ENCODE measurements at places on chromosomes 3 and 15. TPM values are rescaled to one million over a fixed set of nuclear protein-coding genes. Genes with fewer than 3 reads are reported as not detected.

Gene TTC21A
- total RNA-seq = 14.1 TPM

DNA sequence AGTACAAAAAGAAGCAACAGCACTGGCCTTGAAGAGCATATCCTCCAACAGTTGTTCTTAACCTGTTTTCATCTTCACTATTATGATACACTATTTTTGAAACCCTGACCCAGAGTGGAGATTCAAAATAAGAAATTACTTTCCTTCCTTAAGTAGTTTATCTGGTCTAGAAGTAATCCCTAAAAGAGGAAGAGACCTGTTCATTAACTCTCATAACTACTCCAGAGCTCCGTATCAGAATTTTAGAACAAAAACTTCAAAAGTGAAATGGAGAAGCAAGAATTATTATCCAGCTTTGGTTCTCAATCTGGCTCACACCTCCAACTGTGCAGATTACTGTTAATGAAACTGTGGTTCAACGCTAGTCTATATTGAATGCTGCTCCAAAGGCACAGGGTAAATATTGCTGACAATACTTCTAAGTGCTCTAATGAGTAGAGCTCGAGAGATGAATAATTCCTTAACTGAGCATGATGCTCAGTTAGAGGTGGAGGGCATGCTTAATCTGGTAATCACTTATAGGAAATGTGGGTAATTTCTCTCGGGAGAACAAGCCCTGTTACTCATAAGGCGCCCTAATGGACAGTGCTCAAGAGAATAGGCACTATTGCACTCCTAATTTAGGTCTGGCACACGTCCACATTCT is 5.2 kb downstream of the LCMT2 start:
- no peaks in the 10 kb centered on the region for H3K27me3 ChIP-seq
- no peak overlapping the region for H3K27ac ChIP-seq
- no peak overlapping the region for H3K4me3 ChIP-seq
- H3K4me1 ChIP-seq = peaks cover 11% of the 10 kb centered on the region

DNA sequence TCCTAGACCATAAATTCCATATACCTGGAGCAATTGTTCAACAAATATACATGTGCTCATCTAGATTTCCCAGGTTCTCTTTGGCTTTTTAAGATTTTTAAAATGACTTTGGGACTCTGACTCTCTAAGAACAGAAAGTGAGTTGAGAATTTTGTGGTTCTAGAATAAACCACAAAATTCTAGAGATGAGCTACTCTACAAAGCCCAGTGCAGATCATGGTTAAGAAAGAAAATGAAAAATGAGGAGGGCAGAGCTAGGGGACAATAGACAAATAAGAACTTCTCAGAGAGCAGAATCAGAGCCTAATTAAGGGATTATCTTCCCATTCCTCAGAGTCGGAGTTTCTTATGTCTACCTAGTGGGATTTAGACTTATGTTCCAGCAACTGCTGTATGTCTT is 694.7 kb downstream of the ZNF385D start:
- no peaks in the 10 kb centered on the region for H3K4me1 ChIP-seq
- no peaks in the 10 kb centered on the region for H3K27me3 ChIP-seq
- no peak overlapping the region for H3K27ac ChIP-seq
- no peak overlapping the region for H3K4me3 ChIP-seq
- DNase-seq = no peak
- no peaks in the 10 kb centered on the region for H3K36me3 ChIP-seq

Gene ZKSCAN7
- 7.9 TPM for total RNA-seq

Gene PIK3R4
- total RNA-seq = 32.7 TPM

- peaks cover 31% of the 10 kb centered on the region for H3K4me1 ChIP-seq
- H3K27ac ChIP-seq = peak overlapping the region; percentile 36
- no peaks in the 10 kb centered on the region for H3K36me3 ChIP-seq
- H3K4me3 ChIP-seq = no peak overlapping the region
- no peak for DNase-seq
Measured at GRCh38 chr3:63970631-63971475, 52.4 kb downstream of the PSMD6 start.

Gene SNURF
- total RNA-seq = 19.1 TPM

Gene SV2B
- 3.9 TPM for total RNA-seq

- no peaks in the 10 kb centered on the region for H3K4me1 ChIP-seq
- no peak for DNase-seq
- no peak overlapping the region for H3K27ac ChIP-seq
- no peaks in the 10 kb centered on the region for H3K36me3 ChIP-seq
Measured at GRCh38 chr3:71219744-71220638, 363.5 kb downstream of the FOXP1 start.

GRCh38 chr15:52511084-52511483 is 17.6 kb downstream of the MYO5A start:
- no peak overlapping the region for H3K27ac ChIP-seq
- H3K36me3 ChIP-seq = no peaks in the 10 kb centered on the region
- DNase-seq = no peak
- no peaks in the 10 kb centered on the region for H3K27me3 ChIP-seq
- no peak overlapping the region for H3K4me3 ChIP-seq
- H3K4me1 ChIP-seq = no peaks in the 10 kb centered on the region

GRCh38 chr3:15339786-15340215 is 7.4 kb upstream of the SH3BP5 start:
- no peaks in the 10 kb centered on the region for H3K4me1 ChIP-seq
- DNase-seq = no peak
- no peaks in the 10 kb centered on the region for H3K27me3 ChIP-seq
- H3K4me3 ChIP-seq = no peak overlapping the region
- no peaks in the 10 kb centered on the region for H3K36me3 ChIP-seq

- H3K36me3 ChIP-seq = no peaks in the 10 kb centered on the region
- no peaks in the 10 kb centered on the region for H3K4me1 ChIP-seq
Measured at GRCh38 chr15:67024314-67024997, 40.9 kb upstream of the SMAD3 start.

Gene CCRL2
- 2.8 TPM for total RNA-seq

Gene BLM
- 2.8 TPM for total RNA-seq

DNA sequence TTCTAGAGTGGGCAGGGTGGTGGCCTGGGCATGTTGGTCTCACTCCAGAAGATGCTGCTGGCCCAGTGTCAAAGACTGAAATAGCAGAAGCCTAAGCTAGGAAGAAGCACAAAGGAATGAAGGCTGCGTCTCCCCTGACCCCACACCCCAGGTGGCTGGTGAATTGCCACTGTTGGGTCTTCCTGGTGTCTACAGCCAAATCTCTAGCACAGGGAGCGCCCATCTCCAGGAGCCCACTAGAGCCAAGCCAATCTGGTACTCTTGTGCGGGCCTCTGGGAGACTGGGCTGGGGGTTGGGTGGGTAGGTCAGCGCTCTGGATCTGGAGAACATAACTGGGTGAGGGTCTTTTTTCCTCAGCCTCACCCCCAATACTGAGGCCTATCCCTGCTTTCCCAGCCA is 894 bp downstream of the TUSC2 start:
- no peaks in the 10 kb centered on the region for H3K27me3 ChIP-seq
- no peak for DNase-seq
- H3K4me1 ChIP-seq = peaks cover 27% of the 10 kb centered on the region
- peak overlapping the region; percentile 70 for H3K4me3 ChIP-seq
- no peak overlapping the region for H3K27ac ChIP-seq

Gene CCR9
- total RNA-seq = 0.22 TPM

Gene C3orf52
- 5.2 TPM for total RNA-seq

Gene CLRN1
- total RNA-seq = not detected

Gene TIMP4
- total RNA-seq = 7.6 TPM

Gene CIB2
- total RNA-seq = 13.7 TPM

- no peaks in the 10 kb centered on the region for H3K27me3 ChIP-seq
- H3K27ac ChIP-seq = no peak overlapping the region
- H3K4me1 ChIP-seq = no peaks in the 10 kb centered on the region
- H3K4me3 ChIP-seq = no peak overlapping the region
Measured at GRCh38 chr3:62587169-62587568, 213.8 kb upstream of the FEZF2 start.

DNA sequence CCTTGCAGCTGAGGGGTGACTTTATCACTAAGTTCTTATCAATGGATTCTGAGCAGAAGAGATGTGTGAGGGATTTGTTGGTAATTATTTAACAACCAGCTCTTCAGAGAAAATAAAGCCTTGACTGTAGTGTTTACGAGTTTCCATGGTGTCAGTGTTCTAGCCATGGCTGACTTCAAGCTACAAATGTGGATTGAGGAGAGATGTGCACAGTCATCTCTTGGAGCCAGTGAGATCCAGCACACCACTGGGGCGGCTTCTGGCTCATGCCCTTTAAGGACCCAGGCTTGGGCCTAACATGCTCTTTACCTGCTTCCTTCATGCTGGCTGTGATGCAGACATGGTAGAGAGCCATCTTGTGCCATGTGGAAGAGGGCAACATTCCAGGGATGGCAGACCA is 145.6 kb upstream of the MRPS22 start:
- H3K27me3 ChIP-seq = no peaks in the 10 kb centered on the region
- H3K4me3 ChIP-seq = no peak overlapping the region
- no peak overlapping the region for H3K27ac ChIP-seq
- no peaks in the 10 kb centered on the region for H3K4me1 ChIP-seq
- H3K36me3 ChIP-seq = no peaks in the 10 kb centered on the region
- DNase-seq = no peak

DNA sequence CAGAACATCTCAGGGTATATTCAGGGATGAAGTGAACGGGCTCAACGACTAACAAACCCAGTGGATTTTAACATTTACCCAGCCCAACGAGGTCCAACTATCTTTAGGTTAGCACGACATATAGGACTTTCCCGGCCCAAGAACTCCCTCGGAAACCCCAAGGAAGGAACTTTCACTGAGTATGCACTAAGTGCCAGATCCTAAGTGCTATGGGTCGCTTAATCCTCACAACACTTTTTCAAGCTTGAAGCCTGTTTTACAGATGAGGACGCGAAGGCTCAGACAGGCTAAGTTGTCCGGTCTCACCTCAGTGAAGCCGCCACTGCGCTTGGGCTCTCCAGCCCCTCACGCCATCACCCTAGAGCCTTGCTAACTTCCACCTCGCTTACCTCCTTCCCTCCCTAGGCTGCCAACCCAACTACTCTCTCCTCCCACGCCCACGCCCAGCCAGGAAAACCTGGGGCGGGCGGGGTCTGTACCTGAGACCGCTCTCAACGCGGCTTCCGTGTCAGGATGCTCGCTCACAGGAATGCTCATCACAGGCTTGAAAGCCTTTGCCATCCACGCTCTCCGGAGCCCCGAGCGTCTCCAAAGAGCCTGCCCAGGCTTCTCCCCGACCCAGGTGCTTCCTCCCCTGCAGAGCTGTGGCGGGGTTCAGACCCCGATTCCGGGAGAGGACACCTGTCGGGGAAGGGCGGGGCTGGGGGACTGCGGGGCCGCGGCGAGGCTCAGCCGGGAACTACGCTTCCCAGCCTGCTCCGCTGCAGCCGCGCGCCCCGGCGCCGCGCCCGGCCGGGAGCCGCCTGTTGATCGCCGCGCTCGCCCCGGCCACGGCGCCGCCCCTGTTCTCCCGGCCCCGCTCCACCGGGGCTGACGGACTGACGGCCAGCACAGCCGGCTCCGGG is at the start of gene TMOD2:
Gene TMOD2, plus strand, starts transcription at position 806 of the 905 bp plus-strand sequence. CDS start 14,845 bp downstream, outside the sequence.
- peak; percentile 83 for DNase-seq
- peaks cover 22% of the 10 kb centered on the region for H3K27me3 ChIP-seq
- H3K36me3 ChIP-seq = no peaks in the 10 kb centered on the region
- H3K4me3 ChIP-seq = peak within 1 kb of the TSS; percentile 63
- no peak within 1 kb of the TSS for H3K27ac ChIP-seq

DNA sequence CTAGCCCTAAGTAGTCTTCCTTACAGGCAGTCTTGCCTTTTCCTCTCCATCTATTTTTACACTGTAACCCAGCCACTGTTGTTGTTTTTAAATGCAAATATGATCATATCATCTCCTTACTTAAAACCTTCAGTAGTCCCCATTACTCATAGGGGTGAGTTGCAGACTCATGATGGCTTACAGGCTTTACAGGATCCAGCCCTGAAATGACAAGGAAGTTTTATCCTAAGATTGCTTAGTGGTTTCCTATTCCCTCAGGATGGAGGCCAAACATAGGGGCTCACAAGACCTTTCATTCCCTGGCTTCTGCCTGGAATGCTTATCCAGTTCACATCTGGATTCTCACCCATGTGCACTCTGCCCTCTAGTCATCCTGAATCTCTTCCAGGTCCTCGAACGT is 27.7 kb upstream of the PCOLCE2 start:
- H3K4me1 ChIP-seq = no peaks in the 10 kb centered on the region
- no peak overlapping the region for H3K4me3 ChIP-seq
- H3K27ac ChIP-seq = no peak overlapping the region

DNA sequence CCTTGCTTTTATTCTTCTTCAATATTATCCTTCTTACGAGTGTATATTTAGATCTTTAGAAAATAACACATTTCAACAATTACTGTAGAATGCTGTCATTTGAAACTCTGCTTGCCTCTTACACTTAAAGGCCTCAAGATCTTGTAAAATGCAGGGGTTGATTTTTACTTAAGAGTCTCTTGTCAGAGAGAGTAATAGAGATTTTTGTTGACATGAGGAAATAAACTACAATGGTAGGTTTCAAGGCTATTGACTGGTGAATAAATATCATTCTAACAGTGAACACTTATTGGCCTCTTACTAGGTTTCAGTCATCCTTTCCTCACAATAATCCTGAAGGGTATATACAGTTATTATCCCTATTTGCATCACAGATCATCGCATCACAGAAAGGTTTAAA is 344.6 kb downstream of the GBE1 start:
- H3K36me3 ChIP-seq = no peaks in the 10 kb centered on the region
- H3K27ac ChIP-seq = no peak overlapping the region
- DNase-seq = no peak
- H3K4me3 ChIP-seq = no peak overlapping the region
- H3K27me3 ChIP-seq = no peaks in the 10 kb centered on the region
- H3K4me1 ChIP-seq = no peaks in the 10 kb centered on the region

DNA sequence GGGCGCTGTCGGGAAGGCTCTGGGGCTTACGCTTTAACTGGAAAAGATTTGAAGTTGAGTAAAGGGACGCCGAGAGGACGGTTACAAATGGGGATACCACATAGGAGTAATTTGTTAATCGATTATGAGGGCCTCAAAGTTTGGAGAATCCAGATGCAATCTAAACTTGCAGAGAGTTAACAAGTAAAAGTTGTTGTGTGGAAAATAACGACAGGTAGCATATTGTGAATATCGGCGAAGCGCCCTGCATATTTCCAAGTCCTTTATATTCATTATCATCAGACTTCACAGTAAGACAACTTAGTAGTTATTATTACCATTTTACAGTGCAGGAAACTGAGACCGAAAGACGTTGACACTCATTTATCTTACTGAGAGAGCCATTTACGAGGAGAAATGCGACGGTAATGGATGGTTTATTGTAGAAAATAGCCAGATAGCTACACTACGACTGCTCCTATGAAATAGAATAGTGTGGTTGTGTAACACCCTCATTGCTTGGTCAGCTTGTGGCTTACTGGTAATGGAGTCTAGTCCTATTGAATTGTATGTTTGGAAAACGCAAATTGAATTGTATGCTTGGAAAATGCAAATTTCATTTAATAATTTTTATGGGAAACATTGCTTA is 700 bp downstream of the MKRN2 start:
- H3K4me3 ChIP-seq = peak overlapping the region; percentile 85
- H3K4me1 ChIP-seq = no peaks in the 10 kb centered on the region
- DNase-seq = no peak
- H3K27me3 ChIP-seq = no peaks in the 10 kb centered on the region

Gene CCNB2
- total RNA-seq = 0.94 TPM

GRCh38 chr3:21417991-21418390 is 333.0 kb downstream of the ZNF385D start:
- no peak for DNase-seq
- H3K27me3 ChIP-seq = no peaks in the 10 kb centered on the region
- H3K36me3 ChIP-seq = no peaks in the 10 kb centered on the region
- no peaks in the 10 kb centered on the region for H3K4me1 ChIP-seq

Gene PLOD2
- 66.0 TPM for total RNA-seq
